ENCODE measurements at places on chromosomes 1 and 21.

GRCh38 chr1:51488372-51489050, 30.6 kb downstream of the EPS15 start:
- DNase-seq = no peak

GRCh38 chr1:89657886-89658285, 25.0 kb downstream of the LRRC8C start:
- no peak for DNase-seq

DNA sequence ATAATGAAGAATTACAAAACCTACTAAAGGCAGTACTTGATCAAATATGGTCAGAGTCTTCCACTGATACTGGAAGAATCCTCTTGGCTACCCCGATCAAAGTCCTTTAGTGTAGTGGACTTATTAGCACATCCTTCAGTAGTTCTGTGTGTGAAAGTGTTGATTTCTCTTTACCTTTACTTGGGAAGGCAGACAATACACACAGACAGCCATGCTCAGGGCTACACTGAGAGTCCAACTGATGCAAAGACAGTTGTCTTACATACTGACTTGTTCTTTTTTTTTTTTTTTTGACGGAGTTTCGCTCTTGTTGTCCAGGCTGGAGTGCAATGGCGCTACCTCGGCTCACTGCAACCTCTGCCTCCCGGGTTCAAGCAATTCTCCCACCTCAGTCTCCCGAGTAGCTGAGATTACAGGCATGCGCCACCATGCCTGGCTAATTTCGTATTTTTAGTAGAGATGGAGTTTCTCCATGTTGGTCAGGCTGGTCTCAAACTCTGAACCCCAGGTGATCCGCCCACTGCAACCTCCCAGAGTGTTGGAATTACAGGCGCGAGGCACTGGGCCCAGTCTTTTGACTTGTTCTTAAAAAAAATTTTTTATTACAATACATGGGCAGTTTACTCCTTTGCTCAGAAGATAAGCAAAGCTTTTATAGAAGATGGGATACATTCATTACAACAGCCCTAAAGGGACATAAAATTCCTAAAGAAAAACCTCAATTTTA, 3.5 kb upstream of the PTTG1IP start:
- DNase-seq = no peak

GRCh38 chr1:25245809-25246599, 1.2 kb downstream of the RSRP1 start:
- DNase-seq = peak; percentile 30

- DNase-seq = no peak
Measured at GRCh38 chr21:42409366-42409765, 5.7 kb downstream of the UBASH3A start.

DNA sequence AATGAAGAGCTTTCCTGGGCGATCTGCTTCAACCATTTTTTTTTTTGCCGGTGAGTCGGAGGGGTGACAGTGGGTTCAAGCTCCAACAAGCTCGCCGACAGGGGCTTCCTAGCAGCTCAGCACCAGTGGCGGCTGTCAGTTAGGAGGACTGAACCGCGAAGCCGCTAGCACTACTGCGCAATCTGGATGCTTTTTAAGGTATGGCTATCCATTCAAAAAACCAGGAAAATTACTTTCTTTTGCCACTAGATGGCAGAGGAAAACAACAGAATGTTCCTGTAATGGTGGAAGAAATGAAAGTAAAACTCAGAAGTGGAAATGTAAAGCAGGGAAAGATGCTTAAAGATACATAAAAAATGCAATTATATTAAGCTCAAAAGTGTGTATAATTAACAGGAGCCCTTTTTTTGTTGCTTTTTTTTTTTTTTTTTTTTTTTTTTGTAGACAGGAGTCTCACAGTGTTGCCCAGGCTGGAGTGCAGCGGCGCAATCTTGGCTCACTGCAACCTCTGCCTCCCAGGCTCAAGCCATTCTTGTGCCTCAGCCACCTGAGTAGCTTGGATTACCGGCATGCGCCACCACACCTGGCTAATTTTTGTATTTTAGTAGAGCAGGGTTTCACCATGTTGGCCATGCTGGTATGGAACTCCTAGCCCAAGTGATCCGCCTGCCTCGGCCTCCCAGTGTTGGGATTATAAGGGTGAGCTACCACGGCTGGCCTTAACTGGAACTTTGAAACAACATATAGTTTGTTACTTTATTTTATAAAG, 8.5 kb downstream of the KYAT3 start:
- peak; percentile 64 for DNase-seq

DNA sequence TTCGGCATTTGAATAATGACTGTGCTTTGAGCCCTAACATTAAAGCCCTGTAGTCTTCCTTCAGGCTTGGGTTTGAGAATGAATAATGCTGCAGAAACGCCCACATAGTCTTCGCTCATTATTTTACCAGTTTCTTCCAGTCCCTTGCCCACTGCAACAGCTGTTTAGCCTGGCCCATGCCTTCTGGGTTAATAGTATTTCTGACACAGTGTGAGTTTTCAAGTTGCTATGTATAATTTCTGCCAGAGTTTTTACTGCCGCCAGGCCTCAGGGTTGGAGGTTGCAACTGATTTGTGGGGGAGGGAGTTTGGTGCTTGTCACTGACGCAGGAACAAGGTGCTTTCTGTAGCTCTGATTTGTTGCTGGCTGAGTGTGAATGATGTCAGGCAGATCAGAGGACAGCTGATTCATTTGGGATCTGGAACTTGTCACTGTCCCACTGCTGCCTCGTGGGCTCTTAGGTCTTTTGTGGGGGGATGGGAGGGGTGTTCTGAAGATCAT, 109.8 kb downstream of the MAST2 start:
- DNase-seq = peak; percentile 73

DNA sequence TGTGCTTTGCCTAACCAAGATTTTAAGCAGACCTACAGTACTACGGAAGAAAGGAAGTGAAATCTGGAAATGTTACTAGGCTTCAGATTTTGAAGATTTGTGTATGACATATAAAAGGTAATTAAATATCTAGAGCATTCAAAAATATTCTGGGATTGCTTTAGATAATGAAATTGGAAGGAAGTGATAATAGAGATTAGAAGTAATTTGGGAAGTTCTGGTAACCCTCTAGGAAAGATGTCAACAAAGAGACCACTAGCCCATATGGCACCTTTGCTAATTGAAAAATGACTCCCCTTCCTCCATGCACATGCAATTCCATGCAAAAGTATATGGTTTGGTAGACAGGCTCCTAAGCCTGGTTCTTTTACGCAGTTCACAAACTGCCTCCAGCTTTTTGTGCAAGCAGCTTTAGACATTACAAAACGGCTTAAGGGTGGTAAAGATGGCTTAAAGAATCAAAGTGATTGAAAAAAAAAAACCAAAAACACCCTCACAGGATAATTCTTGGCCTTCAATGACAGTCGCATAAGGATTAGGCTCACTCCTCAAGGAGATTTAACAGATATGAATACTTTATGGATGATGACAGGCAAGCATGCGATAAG, 81.8 kb downstream of the LRRC7 start:
- no peak for DNase-seq
